ENCODE measurements at places on chromosomes 6 and 20. TPM values are rescaled to one million over a fixed set of nuclear protein-coding genes. Genes with fewer than 3 reads are reported as not detected.

SIRPA gene
- 0.34 TPM for total RNA-seq

MOG gene
- not detected for total RNA-seq

PGBD1 gene
- total RNA-seq, result 18.1 TPM

ATP6V1G2 gene
- total RNA-seq, result 95.6 TPM

IRF4 gene
- total RNA-seq, result 0.37 TPM

EFCAB8 gene
- total RNA-seq, result not detected
